ENCODE measurements at places on chromosomes 6 and 20. TPM values are rescaled to one million over a fixed set of nuclear protein-coding genes. Genes with fewer than 3 reads are reported as not detected.

- H3K27me3 ChIP-seq = no peaks in the 10 kb centered on the region
- H3K4me3 ChIP-seq = no peak overlapping the region
- H3K36me3 ChIP-seq = no peaks in the 10 kb centered on the region
- H3K27ac ChIP-seq = no peak overlapping the region
- peaks cover 24% of the 10 kb centered on the region for H3K4me1 ChIP-seq
- no peak for DNase-seq
Observed at GRCh38 chr6:134247231-134247833, 70.6 kb downstream of the SGK1 start.

DNA sequence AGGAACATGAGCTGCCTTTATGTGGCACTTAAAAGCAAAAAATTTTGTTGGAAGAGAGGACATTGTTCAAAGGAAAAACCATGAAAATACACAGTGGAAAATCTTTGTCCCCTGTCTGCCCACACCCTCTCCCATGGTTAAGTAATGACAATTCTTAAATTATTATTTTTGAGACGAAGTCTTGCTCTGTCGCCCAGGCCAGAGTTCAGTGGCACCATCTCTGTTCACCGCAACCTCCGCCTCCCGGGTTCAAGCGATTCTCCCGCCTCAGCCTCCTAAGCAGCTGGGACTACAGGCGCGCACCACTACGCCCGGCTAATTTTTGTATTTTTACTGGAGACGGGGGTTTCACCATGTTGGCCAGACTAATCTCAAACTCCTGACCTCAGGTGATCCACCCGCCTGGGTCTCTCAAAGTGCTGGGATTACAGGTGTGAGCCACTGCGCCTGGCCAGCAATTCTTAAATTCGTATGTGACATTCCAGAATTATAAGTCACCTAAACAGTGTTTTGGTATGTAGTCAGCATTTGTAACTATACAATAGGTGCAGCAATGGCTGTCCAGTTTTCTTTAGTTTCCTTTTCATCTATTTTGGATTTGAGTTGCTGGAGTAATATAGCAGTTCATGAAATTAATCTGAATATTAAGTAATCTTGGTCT lies 636 bp upstream of the SSR1 start:
- peak overlapping the region; percentile 95 for H3K4me3 ChIP-seq
- H3K4me1 ChIP-seq = peaks cover 7% of the 10 kb centered on the region
- DNase-seq = no peak
- H3K27me3 ChIP-seq = no peaks in the 10 kb centered on the region
- peaks cover 6% of the 10 kb centered on the region for H3K36me3 ChIP-seq
- H3K27ac ChIP-seq = peak overlapping the region; percentile 91

- H3K36me3 ChIP-seq = peaks cover 20% of the 10 kb centered on the region
- no peak for DNase-seq
- no peak overlapping the region for H3K27ac ChIP-seq
- H3K27me3 ChIP-seq = no peaks in the 10 kb centered on the region
- H3K4me1 ChIP-seq = no peaks in the 10 kb centered on the region
- H3K4me3 ChIP-seq = no peak overlapping the region
Observed at GRCh38 chr6:157152556-157152955, 170.8 kb downstream of the TMEM242 start.

GRCh38 chr6:56387621-56388414 lies 140.4 kb upstream of the COL21A1 start:
- peak overlapping the region; percentile 89 for H3K27ac ChIP-seq
- peaks cover 50% of the 10 kb centered on the region for H3K4me1 ChIP-seq
- H3K4me3 ChIP-seq = no peak overlapping the region
- H3K27me3 ChIP-seq = no peaks in the 10 kb centered on the region

GRCh38 chr20:44491635-44492395 lies 16.1 kb downstream of the TTPAL start:
- H3K36me3 ChIP-seq = peaks cover 31% of the 10 kb centered on the region
- no peaks in the 10 kb centered on the region for H3K27me3 ChIP-seq
- no peak overlapping the region for H3K4me3 ChIP-seq
- H3K27ac ChIP-seq = peak overlapping the region; percentile 88
- H3K4me1 ChIP-seq = peaks cover 32% of the 10 kb centered on the region
- DNase-seq = peak; percentile 24

GRCh38 chr20:9329355-9330101 lies 184.9 kb upstream of the LAMP5 start:
- H3K4me1 ChIP-seq = no peaks in the 10 kb centered on the region
- no peak for DNase-seq
- H3K4me3 ChIP-seq = no peak overlapping the region
- H3K27ac ChIP-seq = no peak overlapping the region
- no peaks in the 10 kb centered on the region for H3K27me3 ChIP-seq

- no peaks in the 10 kb centered on the region for H3K27me3 ChIP-seq
- H3K4me1 ChIP-seq = no peaks in the 10 kb centered on the region
- no peak overlapping the region for H3K4me3 ChIP-seq
- no peak for DNase-seq
Observed at GRCh38 chr20:35007413-35007812, 51.7 kb downstream of the MYH7B start.

- H3K36me3 ChIP-seq = no peaks in the 10 kb centered on the region
- DNase-seq = no peak
- H3K4me1 ChIP-seq = no peaks in the 10 kb centered on the region
- H3K27me3 ChIP-seq = no peaks in the 10 kb centered on the region
Observed at GRCh38 chr6:14434916-14435690, 317.5 kb downstream of the CD83 start.

DNA sequence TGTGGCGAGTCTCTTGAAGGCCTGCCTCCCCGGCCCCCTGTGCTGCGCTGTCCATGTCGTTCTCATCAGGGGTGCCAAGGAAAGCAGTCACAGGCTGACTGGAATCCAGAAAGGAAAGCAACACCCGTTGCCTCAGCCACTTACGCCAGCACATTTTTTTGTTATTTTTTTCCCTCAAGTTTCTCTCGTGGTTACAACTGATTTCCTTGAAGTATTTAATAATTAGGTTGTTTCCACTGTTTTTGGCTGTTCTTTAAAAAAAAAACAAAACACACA lies 17.9 kb upstream of the SLC22A1 start:
- DNase-seq = no peak
- no peaks in the 10 kb centered on the region for H3K4me1 ChIP-seq
- H3K27me3 ChIP-seq = no peaks in the 10 kb centered on the region
- no peak overlapping the region for H3K27ac ChIP-seq

DNA sequence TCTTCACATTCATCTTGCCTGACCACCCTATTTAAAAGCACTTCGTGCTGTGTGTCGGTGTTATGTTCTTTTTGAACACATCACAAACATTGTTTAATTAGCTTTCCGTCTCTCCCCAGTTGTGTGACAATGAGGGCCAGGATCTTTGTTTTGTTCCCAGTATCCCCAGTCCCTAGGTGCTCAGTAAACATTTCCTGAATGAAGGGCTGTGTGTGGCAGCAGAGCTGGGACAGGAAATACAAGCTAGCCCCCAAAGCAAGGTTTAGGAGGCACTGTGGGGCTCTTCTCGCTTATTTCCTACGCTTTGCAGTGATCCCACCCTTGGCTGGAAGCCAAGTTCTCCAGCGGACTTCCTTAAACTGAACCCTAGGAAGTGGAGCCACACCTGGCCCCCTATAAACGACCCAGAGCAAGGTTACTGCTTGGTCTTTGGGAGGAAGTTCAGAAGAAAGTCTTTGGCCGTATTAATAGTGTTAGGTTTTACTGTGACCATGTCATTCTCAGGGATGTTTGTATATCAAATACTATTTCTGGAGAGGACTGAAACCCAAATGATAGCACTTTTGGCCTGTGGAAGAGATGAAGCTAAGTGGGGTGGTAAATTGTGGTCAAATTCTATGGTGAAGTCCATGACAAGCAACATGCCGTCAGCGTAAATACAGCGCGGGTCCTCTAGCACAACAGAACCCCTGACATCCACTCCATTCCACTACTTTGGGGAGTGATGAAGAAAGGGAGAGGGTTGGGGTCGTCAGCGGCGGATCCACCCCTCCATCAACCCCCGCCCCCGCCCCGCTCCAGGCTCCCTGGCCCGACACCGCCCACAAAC lies 570 bp upstream of the FANCE start:
- H3K4me3 ChIP-seq = no peak overlapping the region
- H3K4me1 ChIP-seq = peaks cover 19% of the 10 kb centered on the region
- no peak overlapping the region for H3K27ac ChIP-seq
- no peaks in the 10 kb centered on the region for H3K36me3 ChIP-seq
- DNase-seq = peak; percentile 20
- no peaks in the 10 kb centered on the region for H3K27me3 ChIP-seq

DNA sequence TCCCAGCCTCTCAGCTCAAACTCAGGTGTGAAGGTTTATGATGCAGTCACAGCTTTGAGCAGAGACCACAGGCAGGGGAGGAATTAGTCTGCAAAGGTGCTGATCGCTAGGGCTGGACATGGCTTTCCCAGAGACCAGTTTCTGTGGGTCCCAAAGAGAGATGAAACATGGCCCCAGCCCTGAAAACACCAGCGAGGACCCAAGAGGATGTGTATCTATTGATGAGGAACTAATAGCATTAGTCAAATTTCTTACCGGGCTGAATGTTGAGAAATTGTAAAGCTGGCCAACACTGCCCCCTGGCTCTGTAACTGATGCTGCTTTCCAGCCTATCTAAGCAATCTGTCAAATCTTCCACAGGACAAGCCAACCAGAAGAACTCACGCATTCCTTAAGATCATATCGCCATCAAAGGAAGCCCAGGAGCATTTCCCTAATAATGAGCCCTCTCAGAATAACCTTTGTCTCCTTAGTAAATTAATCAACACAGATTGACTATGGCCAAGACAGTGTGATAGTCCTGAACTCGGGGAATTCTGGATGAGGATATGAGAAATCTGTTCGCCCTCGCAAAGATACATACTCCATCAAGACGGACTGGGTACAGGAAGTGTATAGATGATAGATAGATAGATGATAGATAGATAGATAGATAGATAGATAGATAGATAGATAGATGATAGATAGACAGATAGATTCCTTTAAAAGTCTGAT lies 7.8 kb upstream of the ACSS1 start:
- H3K4me1 ChIP-seq = peaks cover 15% of the 10 kb centered on the region
- peak; percentile 75 for DNase-seq
- H3K36me3 ChIP-seq = no peaks in the 10 kb centered on the region
- H3K27me3 ChIP-seq = no peaks in the 10 kb centered on the region
- H3K4me3 ChIP-seq = no peak overlapping the region
- peak overlapping the region; percentile 42 for H3K27ac ChIP-seq

DNA sequence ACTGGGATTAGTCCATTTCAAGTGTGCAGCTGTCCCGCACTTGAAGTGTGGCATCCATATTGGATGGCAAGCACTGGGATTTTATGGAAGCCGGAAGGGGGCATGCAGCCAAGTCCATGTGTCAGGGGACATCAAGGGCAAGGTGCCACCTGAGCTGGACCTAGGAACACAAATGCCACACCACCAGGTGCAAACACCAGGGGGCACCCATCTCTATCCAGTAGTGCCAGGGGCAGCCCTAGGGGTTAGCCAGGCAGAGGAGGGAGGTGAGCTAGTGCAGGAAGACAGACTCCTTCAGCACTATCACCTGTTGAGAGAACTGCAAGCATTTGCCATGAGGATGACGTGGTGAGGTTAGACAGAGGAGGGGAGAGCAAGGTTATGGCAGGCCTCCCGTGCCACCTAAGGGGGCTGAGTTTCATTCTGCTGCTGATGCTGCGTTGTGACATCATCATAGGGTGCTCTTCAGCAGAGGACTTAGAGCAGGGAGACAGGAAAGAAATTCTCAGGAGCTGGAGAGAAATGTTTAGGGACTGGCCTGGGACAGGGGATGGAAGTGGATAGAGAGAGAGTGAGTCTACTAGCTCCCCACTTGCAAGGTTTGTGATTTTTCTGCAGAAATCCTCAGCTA lies 192.6 kb upstream of the SLC24A3 start:
- H3K36me3 ChIP-seq = no peaks in the 10 kb centered on the region
- no peak overlapping the region for H3K4me3 ChIP-seq
- DNase-seq = no peak

GRCh38 chr6:122886481-122886880 lies 97.4 kb downstream of the SMPDL3A start:
- H3K27me3 ChIP-seq = no peaks in the 10 kb centered on the region
- H3K27ac ChIP-seq = no peak overlapping the region
- no peak for DNase-seq
- H3K4me3 ChIP-seq = no peak overlapping the region
- H3K4me1 ChIP-seq = no peaks in the 10 kb centered on the region
- no peaks in the 10 kb centered on the region for H3K36me3 ChIP-seq

DNA sequence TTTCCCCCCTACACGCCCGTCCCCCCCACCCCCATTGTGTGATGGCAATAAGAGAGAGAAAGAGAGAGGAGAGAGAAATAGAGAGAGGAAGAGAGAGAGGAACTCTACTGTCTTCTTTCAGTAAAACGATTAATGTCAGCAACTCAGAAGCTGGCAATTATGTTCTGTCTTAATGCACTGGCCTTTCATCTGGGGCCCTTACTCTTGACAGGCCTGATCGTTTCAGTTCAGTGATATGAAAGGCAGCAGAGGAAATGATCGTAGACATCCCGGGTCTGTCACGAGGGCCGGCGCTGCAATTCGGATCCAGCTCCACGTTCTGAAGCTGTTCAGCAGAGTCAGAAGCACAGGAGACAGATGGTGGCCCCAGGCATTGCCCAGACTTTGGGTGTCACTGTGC lies 308.9 kb downstream of the ZNF217 start:
- no peaks in the 10 kb centered on the region for H3K4me1 ChIP-seq
- no peak overlapping the region for H3K4me3 ChIP-seq
- H3K27ac ChIP-seq = no peak overlapping the region
- H3K36me3 ChIP-seq = no peaks in the 10 kb centered on the region
- H3K27me3 ChIP-seq = no peaks in the 10 kb centered on the region

DNA sequence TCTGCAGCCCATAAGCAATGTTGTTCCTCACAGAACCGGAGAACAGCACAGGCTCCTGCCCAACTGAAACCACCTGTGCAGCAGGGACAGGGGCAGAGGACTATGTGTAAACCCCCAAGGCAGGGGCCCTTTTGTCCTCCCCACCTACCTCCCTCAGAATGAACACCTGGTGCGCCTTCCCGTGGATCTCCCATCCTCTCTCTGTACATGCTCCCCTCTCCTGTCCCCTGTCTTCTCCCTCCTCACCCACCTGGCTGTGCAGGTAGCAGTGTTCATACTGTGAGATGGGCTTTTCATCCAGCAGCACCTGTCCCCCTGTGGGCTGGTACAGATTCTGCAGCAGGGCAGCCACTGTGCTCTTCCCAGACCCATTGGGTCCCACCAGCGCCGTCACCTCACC lies 8.5 kb downstream of the TAP2 start:
- DNase-seq = no peak
- H3K27ac ChIP-seq = no peak overlapping the region
- H3K36me3 ChIP-seq = no peaks in the 10 kb centered on the region
- H3K4me1 ChIP-seq = peaks cover 9% of the 10 kb centered on the region

DNA sequence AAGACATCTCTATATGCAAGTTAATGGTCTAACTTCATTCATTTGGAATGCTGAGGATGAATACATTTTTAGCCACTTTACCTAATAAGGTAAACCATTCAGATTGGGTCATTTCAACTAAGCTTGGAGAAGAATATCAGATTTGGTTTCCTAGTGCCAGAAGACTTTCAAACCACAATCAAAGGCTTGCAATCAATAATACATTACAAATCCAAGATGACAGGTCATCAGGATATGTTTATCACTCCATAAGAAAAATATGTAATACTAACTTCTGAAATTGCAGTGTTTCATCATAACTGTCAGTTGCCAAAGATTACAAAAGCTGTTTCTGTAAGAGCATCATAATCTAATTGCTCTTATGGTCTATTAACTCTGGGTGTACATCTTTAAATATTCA lies 654.0 kb downstream of the COL12A1 start:
- no peaks in the 10 kb centered on the region for H3K27me3 ChIP-seq
- no peak overlapping the region for H3K4me3 ChIP-seq
- no peaks in the 10 kb centered on the region for H3K36me3 ChIP-seq
- DNase-seq = no peak

Gene LY6G6F
- total RNA-seq = not detected

Gene SMLR1
- not detected for total RNA-seq

Gene TBC1D7
- total RNA-seq = 6.9 TPM

Gene HLA-DQA2
- total RNA-seq = 0.94 TPM

Gene PLCB4
- total RNA-seq = 70.2 TPM

Gene KIFC1
- 0.13 TPM for total RNA-seq

Gene SYTL3
- total RNA-seq = 21.4 TPM

Gene ID4
- total RNA-seq = 713 TPM

Gene GJE1
- total RNA-seq = not detected

Gene CDH26
- 1.8 TPM for total RNA-seq

Gene CLPSL2
- total RNA-seq = not detected
